ENCODE measurements at places on chromosomes 5 and 9.

DNA sequence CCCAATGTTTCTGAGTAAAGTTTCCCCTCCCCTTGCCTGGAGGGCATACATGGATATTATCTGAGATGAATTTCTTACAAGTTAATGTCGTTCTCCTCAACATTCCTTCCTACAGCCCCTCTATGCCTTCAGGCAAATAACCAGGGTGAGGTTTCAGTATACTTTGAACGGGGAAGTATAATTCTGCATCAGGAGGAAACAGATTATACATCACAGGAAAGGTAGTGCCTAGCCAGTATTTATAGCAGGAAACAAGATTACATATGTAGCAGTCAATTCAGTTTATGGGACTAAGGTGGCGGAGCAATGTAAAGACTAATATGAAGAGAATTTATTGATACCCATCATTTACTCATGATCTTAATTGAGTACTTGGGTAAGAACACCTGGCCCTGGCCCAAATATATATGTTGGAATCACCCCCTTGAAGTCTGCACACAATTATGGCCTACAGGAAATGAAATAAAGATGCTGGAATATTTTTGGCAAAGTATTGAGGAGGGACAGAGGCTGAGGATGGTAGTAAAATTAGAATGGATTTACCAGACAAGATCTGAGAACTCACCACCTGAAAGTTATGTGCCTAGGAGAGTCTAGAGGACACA, 661.1 kb downstream of the PTPRD start:
- DNase-seq: no peak

GRCh38 chr5:154508114-154508513, 30.1 kb upstream of the HAND1 start:
- no peak for DNase-seq

DNA sequence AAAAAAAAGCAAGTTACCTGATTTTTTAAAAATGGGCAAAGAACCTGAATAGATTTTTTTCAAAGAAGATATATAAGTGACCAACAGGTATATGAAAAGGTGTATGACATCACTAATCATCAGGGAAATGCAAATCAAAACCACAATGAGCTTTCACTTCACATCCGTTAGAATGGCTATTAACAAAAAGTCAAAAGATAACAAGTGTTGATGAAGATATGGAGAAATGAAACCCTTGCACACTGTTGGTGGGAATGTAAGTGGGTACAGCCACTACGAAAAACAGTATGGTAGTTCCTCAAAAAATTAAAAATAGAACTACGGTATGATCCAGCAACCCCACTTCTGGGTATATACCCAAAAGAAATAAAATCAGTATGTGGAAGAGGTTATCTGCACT, 134.8 kb downstream of the UGCG start:
- DNase-seq: no peak

- no peak for DNase-seq
Observed at GRCh38 chr9:20512106-20512505, 110.2 kb downstream of the MLLT3 start.

DNA sequence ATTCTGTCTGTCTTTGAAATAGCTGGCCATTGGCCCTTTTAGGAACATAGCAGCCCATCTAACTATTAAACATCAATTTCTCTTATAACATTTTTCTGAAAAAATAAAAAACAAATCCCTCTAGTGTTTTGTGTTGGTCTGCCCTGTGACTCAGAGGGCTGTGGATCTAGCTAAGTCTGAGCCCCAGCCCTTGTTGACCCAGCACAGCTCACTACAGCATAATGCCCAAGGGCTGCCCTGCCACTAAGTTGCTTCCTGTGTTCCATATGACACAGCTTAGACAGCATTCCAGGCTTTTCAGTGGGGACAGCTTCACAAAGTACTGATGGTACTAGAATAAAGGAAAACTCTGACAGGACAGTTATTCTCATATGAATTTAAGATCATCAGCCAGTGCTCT, 136.0 kb downstream of the SCAMP1 start:
- no peak for DNase-seq

GRCh38 chr9:136133191-136133958, 14.7 kb upstream of the TMEM250 start:
- DNase-seq: no peak

- no peak for DNase-seq
Observed at GRCh38 chr5:9363026-9363425, 182.8 kb downstream of the SEMA5A start.

GRCh38 chr5:71601222-71602026, 14.3 kb downstream of the MCCC2 start:
- peak; percentile 93 for DNase-seq

DNA sequence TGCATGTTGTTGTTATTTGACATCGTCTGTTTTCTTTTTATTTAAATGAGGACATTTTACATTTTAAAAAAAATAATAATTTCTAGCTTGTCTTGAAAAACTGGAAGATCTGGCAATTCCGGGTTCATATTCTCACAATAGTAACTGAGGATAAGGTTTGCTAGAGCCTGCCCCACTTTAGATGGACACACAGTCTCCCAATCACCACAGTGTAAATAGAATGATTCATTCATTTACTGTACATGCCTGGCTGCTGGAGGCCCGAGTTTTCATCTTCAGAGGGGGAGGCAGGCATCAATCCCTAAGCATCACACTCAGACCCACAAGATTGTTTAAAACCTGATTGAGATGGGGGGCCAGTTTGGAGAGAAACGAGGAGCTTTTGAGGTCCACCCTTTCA, 2039.7 kb upstream of the WWC1 start:
- DNase-seq: no peak
